ENCODE measurements at places on chromosomes 5 and 9.

- no peak for DNase-seq
Measured at GRCh38 chr5:77563475-77563874, 71.4 kb upstream of the WDR41 start.

DNA sequence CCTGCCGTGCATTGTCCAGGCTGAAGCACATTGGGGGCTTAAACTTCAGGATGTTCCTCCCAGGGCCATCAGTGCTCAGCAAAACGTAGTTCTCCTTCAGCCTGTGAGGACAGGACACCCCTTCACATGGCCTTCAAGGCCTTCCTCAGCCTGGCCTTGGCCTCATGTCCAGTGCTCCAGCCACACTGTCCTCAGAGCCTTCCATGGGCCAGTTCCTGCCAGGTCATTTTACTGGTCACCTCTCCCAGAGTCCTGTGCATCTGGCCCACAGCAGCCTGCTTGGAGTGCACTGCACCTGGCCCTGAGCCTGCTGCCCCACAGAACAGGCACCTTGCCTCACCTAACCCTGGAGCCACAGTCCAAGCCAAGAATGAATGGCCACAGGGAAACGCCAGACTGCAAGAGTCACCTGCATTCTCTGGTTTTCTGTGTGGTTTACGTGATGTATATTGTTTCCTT is 8.7 kb downstream of the HNRNPAB start:
- no peak for DNase-seq

DNA sequence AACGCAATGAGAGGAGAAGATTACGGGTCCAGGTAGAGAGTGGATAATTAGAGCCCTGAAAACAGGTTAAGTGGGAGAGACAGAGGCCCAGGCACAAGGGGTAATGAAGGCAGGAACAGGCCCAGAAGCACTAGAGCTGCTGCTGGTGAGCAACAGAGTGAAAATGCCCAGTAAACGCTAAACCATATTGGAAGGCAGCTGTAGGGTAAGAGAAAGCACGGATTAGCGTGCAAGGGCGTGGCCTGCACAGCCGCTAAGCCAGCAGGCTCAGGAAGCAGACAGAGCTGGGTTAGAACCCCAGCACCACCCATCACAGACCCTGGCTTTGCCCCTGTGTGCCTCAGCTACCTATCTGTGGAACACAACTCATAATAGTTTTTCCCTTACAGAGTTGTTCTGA is 93.2 kb downstream of the PAX5 start:
- DNase-seq = no peak

DNA sequence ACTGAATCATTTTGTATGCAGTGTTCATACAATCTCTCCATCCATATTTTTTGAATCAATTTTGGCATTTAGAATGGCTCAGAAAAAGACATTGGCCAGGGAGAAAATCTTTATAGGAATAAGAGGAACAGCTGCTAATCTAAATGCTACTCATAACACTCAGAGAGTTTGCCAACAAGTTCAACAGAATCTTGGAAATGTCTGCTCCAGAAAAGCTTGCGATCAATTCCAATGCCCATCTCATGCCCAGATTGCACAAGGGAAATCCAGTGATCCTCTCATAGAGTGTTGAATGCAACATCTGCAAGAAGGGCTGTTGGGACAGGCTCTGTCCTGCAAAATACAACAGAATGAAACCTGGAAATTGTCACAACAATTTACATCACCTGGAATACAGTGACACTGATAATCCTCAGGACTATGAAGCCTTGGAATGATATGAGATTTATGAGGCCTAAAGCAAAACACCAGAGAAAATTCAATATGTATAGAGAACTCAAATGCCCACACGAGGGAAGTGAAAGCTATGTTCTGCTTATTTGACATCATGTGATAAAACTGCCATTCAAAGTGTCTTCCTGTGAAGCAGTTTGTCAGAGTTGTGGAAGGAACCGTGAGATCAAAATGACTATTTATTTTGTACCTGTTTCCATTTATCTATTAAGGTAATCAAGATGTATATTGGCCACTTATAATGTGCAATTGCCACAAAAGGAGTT is 190.1 kb downstream of the PARP8 start:
- DNase-seq = no peak

DNA sequence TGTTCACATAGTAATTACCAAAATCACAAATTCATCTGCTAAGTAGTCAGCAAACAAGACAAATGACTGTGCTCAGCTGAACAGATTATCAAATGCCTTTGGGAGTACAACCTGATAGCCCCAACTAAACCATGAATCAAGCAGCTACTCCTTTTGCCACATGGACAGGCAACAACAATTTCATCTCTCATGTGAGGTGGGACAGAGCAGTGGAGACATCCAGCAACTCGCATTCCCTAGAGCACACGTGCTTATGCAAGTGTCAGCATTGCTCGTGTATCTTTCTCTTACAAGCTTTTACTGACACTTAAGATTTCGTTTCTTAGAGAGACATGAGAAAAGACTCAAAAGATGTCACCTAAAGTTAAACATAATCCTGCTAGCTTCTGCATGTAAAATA is 42.7 kb upstream of the PPP2R2B start:
- no peak for DNase-seq

DNA sequence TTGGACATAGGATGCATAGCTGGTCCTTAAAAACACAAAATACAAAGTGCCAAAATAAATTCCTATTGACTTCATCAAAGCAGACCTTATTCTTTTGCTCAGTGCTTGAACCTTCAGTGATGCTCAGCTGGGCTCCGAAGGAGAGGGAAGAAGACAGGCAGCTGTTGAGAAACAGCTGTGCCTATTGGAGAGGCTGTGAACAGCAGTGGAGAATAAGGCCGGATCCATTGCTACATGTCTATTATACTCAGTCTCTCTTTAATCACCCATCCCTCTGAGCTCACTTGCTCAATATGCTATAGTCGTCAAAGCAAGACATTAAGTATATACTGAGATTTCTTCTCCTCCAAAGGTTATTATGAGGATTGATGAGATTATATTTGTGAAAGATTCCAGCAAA is 174.4 kb downstream of the CHSY3 start:
- DNase-seq = no peak

DNA sequence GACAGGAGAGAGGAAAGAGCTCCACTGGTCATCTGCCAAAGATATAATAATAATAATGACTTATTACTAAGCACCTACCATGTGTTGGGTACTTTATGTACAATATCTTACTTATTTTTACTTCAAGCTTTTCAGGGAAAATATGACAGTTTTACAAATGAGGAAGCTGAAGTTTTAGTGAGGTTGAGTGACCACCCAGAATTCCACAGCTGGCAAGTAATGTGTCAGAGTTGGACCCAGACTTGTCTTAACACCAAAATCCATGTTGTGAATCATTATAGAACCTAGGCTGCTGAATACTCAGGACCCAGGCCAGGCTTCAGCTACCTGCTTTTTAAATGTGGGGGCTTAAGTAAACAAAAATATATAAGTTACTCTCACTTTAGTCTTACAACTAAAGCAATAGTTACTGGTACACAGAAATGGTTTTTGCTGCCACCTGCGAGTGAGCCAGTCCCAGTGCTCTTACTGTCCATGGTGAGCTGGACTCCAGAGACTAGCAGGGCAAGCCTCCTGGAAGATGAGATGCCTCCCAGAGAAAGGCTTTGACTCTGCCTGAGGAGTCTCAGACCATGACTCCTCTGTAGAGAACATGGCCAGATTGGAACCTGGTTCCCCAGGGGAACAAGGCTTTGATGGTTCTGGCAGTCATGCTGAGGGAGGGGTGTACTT is 29.9 kb downstream of the RUSC2 start:
- no peak for DNase-seq
